T-helper 9 cell (primary cell): ENCODE measurements at places on chromosomes 11 and 22.
A peak's percentile ranks its signal among the peaks of the same experiment; 100 is the strongest.

- no peak for DNase-seq
Observed at GRCh38 chr11:1298695-1299492, 10.5 kb downstream of the TOLLIP start.

- DNase-seq, result peak; percentile 41
Observed at GRCh38 chr11:3037040-3037944, 19.9 kb downstream of the CARS1 start.

GRCh38 chr11:119935349-119935925, 202.5 kb downstream of the TRIM29 start:
- no peak for DNase-seq

DNA sequence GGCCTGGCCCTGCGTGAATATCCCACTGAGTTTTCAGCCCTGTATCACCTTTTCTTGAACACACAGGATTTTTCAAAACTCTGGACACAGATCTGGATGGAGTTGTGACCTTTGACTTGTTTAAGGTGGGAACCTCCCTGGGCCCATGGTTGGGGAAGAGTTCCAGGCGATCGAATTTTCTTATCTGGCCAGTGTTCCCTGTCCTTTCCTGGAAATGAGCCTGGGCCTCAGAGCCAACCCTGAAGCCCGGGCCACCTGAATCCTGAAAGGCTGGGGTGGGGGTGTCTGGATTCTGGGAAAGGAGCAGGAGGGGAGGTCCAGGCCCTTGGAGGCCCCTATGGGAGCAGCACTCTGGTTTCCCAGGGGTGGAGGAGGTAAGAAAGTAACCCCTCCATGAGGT, 29.0 kb downstream of the CAPN1 start:
- DNase-seq, result no peak

GRCh38 chr22:31977141-31977841, 33.0 kb downstream of the YWHAH start:
- peak; percentile 74 for DNase-seq

DNA sequence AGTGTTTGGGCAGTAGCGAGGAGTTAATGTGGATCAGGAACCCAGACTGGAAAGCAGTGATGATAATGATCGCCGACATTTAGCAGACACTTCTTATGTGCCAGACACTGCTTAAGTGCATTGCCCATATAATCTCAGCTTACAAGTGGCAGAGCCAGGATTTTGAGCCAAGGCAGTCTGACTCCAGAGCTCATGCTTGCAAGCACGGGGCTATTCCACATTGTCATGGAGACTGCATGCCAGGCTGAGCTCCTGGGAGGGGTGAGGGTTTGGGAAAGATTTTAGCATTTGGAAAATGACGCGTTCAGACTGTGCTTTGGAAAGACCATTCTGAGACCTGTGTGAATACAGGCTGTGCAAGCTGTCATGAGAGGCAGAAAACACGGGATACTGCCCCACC, 302.7 kb downstream of the DDX10 start:
- no peak for DNase-seq

DNA sequence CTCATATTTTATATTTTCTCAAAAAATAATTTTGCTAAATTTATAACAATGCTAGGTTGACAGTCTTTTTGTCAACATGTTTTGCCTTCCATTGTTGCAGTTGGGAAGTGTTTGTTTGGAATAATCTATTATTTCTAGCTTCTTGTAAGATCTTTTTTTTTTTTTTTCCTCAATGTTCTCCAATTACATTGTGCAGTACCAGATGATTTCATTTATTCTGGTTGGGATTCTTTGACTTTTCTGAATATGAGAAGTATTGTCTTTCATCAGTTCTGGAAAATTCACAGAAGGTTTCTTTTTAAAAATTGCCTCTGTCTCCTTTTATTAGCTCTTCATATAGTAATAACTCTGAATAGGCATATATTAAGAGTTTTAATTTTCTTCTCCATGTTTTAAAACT, 245.4 kb downstream of the DYNC2H1 start:
- DNase-seq, result no peak

DNA sequence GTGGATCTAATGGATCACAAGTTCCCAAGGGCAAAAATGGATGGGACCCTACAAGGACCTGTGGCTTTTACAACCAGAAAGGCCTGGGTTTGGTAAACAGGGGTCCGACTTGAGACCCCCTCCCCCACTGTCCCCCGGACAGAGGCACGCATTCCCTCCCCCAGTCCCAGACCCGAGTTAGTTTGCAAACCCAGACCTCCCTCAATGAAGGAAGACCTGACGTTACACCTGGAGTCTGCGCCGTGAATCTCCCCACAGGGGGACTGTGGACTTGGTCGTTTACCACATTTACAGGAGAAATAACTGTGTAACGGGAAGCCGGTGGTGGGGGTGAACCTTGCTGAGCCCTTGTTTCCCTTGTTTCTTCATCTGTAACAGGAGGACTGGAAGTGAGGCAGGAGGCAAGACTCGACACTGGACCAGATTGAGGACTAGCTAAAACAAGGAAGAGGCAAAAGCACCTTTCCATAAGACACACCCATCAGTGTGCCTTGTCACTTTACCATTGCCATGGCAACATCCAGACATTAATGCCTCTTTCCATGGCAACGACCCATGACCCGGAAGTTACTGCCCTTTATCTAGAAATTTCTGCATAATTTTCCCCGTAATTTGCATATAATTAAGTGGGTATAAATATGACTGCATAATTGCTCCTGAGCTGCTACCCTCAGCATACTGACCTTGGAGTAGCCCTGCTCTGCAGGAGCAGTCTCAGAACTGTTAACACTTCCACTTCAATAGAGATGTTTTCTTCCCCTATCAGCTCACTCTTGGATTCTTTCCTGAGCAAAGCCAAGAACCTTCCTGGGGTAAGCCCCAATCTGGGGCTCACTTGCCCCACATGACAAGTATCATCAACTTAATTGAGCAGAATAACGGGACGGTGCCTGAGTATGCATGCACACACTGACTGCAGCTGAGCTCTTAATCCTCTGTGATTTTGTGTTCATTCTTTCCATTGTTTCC, 25.4 kb downstream of the PDGFB start:
- no peak for DNase-seq

DNA sequence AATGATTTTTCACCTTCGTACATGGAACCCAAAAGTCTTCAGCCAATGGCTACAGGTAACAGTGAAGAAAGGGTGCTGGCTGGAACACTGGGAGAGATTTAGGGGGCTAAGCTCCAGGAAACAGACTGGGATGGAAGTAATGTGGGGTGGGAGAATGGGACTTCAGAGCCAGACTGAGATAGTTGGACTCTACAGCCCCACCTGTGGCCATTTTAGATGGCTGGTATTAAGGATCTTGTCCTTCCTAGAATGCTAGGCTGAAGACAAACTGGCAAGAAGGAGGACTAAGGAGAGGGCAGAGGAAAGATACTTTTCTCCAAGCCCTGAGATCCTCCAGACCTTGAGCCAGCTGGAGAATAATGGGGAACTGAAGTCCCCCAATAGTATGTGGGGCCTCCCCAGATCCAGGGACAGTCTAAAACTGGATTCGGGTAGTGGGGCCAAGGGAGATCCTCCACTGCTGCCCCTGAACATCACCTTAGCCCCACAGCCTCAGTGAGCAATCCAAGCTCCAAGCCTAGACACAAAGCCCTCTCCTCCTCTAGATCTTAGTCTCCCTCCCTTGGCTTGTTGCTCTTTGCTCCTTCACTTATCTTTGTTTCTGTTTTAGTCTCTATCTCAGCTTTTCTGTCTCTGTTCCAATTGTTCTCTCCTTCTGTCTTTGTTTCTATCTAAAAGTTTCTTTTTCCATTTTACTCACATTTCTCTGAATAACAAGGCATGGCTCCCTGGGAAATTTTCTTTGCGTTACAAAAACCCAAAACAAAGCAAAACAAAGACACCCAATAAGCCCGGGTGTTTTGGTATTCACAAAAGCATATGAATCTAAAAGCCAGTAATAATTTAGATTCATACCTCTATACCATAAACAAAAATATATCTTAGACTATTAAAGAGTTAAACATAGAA, 16.2 kb upstream of the RRAS2 start:
- no peak for DNase-seq

DNA sequence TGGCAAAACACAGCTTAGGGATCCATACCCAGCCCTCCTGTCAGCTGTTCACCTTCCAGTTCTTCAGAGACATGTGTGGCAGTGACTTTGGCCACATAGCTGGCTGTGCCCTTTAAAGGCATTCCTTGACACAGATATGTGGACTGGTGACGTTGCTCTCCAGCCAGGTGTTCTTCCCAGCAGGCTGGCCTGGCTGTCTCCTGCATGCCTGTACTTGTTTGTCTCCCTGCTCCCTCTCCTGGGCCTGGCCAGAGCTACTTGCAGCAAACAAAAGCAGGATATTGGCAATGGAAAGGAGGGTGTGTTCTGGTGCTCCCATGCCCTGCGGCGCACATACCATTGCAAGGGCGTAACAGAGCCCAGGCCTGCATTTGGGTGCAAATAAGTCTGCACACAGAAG, 38.3 kb downstream of the PIK3IP1 start:
- DNase-seq, result no peak

- DNase-seq, result peak; percentile 76
Observed at GRCh38 chr11:72813740-72814285, 398 bp upstream of the ATG16L2 start.

- no peak for DNase-seq
Observed at GRCh38 chr11:116112087-116112935, 608.1 kb upstream of the CADM1 start.

DNA sequence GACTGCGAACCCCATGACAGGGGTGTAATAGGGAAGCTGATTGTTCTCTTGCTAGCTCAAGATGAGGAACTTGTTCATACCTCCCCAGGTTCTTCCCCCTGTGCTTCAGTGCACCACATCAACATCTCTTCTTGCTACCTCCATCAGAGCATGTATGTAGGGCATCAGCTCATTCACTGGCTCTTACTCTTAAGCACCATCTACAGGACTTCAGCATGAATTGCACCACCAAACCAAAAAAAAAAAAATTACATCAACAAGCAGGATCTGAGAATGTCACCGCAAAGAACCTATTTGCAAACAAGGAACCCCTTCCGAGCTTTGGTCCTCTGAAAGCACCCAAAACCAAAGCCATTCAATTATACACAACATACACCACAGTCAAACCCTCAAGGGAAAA, 2226.5 kb upstream of the RAG2 start:
- no peak for DNase-seq

DNA sequence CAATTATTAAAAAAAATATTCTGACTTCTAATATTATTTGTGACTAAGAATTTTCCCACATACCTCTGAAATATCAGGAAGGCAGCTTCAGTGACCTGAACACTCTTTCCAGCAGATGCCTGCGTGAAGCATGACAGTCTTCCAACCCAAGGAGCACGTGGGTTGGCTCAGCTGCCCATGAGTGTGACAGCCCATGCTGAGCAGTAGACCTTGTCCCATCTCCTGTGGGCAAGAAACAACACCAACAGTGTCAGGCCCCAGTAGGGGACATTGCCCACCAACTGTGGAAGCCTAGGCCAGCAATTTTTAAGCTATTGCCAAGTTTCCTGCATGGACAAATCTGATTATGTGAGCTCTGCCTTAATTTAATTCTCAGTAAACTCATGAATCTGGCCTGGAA, 66.4 kb upstream of the OLFML1 start:
- no peak for DNase-seq

DNA sequence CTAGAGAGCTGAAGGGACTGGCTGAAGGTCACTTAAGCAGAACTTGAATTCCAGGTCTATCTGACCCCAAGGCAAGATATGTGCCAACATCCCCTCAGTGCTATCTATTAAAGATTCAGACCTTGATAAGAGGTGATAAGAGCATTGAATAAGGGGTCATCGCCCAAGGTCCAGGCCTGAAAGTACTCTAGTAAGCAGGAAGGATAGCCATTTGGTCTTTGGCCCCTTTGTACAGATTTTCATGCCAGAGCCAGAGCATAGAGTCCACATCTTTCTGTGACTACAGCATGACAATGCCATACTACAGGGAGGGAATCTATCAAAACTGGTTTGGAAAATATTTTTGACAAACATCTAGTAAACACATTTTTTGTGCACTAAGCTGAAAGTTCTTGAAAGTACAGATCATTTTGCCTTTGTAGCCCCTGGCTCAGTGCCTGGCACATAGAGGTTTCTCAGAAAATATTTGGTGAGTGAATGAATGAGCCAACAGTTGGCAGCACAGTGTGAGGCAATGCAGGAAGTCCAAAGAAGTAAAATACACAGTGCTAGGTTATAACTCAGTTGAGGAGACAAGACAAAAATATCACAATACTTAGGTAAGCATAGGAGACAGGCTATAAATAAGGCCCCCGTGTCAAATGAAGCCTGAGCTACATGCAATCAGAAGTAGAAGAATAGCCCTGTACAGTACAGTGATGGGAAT, 15.1 kb upstream of the RRAS2 start:
- DNase-seq, result no peak

DNA sequence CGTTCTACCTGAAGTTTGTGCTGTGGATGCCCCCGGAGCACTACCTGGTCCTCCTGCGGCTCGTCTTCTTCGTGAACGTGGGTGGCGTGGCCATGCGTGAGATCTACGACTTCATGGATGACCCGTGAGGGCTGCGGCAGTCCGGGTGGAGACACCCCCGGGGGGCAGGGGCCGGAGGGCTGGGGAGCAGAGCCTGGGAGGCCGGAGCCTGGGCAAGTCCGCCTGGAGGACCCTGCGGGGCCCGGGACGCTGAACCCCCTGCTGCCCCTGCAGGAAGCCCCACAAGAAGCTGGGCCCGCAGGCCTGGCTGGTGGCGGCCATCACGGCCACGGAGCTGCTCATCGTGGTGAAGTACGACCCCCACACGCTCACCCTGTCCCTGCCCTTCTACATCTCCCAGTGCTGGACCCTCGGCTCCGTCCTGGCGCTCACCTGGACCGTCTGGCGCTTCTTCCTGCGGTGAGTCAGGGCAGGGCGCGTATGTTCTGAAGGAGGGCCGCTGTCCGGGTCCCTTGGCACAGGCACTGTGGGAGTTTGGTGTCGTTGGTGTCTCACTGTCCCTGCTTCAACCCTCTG, 17.3 kb downstream of the RNH1 start:
- no peak for DNase-seq

DNA sequence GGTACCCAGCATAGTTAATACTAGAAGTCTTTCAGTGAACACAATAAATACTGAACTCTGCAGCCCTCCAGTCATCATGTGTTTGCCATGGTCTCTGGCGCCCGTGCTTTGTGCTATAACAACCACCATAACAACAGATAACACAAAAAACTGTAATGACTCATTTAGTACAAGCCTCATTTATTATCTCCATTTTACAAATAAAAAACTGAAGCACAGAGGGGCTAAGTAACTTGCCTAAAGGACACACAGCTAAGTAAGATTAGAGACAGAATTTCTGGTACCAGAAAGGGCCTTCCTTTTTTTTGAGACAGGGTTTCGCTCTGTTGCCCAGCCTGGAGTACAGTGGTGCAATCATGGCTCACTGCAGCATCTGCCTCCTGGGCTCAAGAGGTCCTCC, 19.5 kb downstream of the RBFOX2 start:
- no peak for DNase-seq
